Stimulated activated CD4-positive, alpha-beta T cell treated with anti-CD3 and anti-CD28 coated beads, Interleukin-15, amount 100 ng/mL, for 1 hour (primary cell): ENCODE measurements at places on chromosomes 4 and X.

- DNase-seq: no peak
Observed at GRCh38 chr4:11230866-11231265, 197.8 kb downstream of the HS3ST1 start.

GRCh38 chrX:65196758-65197360 is 220.6 kb upstream of the ZC4H2 start:
- no peak for DNase-seq

- DNase-seq: no peak
Observed at GRCh38 chrX:71298119-71298518, 3.4 kb upstream of the ITGB1BP2 start.

GRCh38 chr4:8133897-8134563 is 24.6 kb downstream of the ABLIM2 start:
- DNase-seq: no peak

- no peak for DNase-seq
Observed at GRCh38 chrX:23788521-23788920, 5.5 kb downstream of the SAT1 start.

DNA sequence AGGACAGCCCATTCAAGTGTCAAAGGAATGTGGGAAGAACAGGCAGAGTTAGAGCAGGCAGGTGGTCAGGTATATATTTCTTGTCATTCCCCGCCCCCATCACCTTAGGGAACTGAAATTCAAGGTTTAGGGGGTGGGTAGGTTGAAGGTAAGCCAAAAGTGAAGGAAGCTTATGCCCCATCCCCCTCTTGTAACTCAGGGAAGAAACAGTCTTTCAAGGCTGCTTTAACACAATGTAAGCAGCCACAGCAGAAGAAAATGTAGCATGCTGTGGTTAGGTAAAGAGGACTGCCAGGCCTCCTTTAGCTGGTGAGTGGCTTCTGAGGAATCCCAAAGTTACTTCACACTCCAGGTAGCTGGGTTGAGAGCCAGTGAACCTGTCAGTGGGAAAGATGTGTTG is 122.3 kb downstream of the RS1 start:
- DNase-seq: no peak

DNA sequence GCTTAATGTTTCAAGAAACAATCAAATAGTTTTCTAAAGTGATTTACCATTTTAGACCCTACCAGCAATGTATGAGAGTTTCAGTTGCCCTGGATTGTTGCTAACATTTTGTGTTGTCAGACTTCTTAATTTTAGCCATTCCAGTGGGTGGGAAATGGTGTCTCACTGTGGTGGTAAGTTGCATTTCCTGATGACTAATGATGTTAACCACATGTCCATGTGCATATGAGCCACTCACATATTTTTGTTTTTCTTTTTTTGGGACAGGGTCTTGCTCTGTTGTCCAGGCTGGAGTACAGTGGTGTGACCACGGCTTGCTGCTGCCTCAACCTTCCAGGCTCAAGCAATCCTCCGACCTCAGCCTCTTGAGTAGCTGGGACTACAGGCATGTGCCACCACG is 48.3 kb downstream of the MED28 start:
- DNase-seq: no peak

- no peak for DNase-seq
Observed at GRCh38 chr4:26157541-26157940, 163.3 kb upstream of the RBPJ start.

DNA sequence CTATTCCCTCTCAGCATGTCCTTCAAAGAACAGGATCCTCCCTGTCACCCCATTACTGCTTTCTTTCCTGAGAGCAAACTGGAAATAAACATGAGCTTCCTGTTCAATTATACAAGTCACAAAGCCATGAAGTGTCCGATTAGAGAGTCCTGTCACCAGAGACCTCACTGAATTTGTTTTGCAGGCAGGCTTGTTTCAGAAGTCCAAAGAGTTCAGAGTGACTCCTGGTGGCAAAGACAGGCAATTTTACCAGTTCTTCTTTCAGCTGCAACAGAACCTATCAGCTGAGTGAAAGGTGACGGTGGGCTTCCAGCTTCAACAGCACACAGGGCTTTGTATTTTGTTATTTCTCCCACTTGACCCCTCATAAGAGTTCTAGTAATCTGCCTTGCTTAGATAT is 6.4 kb downstream of the ELK1 start:
- no peak for DNase-seq

GRCh38 chrX:9942086-9942485 is 25.1 kb upstream of the CLDN34 start:
- DNase-seq: peak; percentile 9

DNA sequence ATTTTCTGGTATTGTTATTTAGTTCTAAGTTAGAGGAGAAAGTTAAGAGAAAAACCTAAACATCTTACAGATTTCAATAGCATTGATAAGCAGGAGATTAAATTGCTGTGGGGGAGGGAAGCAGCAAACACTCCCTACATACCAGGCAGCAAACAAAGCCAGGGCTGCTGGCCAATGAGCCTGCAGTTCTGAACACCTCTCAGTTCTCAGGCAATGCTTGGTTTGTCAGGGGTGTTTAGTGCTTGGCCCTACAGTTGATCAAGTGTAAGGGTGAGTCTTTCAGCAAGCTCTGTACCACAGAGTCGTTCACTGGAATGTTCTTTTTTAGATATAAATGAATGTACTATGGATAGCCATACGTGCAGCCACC is 38.6 kb downstream of the EGFL6 start:
- DNase-seq: no peak

GRCh38 chrX:71225676-71226075 is 2.7 kb downstream of the GJB1 start:
- no peak for DNase-seq

DNA sequence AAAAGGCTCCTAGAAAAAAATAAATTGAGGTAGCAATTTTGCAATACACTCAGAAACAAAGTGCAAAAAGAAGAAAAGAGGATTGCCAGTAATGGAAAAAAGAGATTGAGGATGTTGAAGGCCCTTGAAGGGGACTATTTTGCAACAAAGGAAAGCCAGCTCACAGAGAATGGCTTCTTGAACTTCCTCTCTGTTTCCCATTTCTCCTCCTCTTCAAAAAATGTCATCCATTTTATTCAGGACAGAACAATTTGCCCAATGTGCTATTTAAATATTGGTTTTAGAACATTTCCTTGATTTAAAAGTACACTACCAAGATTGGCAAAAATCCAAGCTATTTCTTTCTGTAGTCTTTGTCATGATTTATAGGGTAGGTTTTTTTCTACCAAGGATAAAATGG is 60.2 kb downstream of the GASK1B start:
- DNase-seq: no peak

DNA sequence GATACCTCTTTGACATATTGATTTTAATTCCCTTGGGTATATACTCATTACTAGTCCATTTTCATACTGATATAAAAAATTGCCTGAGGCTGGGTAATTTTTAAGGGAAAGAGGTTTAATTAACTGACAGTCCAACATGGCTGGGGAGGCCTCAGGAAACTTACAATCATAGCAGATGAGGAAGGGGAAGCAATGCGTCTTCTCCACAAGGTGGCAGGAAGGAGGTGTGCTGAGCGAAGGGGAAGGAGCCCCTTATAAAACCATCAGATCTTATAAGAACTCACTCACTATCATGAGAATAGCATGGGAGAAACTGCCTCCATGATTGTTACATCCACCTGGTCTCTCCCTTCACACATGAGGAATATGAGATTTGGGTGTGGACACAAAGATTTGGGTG is 42.4 kb downstream of the MSX1 start:
- no peak for DNase-seq

- no peak for DNase-seq
Observed at GRCh38 chr4:37847311-37847884, 20.9 kb downstream of the PGM2 start.

GRCh38 chr4:3601992-3602391 is 69.8 kb upstream of the LRPAP1 start:
- no peak for DNase-seq

DNA sequence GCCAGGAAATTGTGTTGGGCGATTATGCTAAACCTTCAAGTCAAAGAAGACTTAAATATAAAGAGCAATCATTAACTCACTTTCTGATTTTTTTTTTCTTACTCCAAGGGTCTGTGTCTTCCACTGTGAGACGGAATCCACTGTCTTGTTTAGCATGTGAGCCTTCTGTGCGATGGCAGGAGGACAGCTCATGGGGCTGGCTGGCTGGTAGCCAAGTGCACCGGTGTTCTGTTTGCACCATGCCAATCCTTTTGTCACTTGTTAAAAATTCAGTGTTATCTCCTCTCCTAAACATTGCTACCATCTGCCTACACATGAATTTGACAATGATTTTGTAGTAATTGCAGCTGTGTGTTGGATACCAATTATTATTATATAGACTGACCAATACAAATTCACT is 1056.3 kb upstream of the IGFBP7 start:
- no peak for DNase-seq

- no peak for DNase-seq
Observed at GRCh38 chr4:186688150-186688943, 35.3 kb downstream of the FAT1 start.

- no peak for DNase-seq
Observed at GRCh38 chr4:152454398-152455011, 81.4 kb downstream of the FBXW7 start.

GRCh38 chrX:119880076-119880475 is 8.4 kb downstream of the NDUFA1 start:
- DNase-seq: no peak

- DNase-seq: no peak
Observed at GRCh38 chrX:103215425-103215991, 600 bp downstream of the BEX4 start.

- no peak for DNase-seq
Observed at GRCh38 chr4:61128682-61129081, 71.4 kb upstream of the ADGRL3 start.

DNA sequence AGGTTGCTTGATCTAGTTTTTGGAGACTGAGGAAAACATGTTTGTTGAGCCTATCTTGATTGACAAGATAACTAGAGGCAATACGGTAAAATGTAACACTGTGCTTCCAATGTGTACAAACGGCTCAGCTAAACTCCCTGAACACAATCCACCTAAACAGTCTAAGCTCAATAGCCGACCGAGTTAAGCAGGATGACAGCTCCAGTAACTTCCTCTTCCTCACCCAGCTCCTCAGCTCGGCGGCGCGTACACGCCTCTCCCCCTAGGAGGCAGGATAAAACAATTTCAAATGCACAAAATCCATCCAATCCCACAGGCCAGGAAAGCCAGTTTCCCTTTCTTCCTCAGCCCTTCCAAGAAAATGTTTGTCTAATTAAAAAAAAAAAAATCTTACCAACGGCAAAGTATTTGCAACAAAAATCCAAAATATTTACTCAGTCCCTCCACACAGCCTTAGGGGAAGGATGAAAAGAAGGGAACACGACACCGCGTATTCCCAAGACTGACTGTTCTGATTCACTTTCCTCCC is 1.0 kb downstream of the CNOT6L start:
- DNase-seq: no peak

DNA sequence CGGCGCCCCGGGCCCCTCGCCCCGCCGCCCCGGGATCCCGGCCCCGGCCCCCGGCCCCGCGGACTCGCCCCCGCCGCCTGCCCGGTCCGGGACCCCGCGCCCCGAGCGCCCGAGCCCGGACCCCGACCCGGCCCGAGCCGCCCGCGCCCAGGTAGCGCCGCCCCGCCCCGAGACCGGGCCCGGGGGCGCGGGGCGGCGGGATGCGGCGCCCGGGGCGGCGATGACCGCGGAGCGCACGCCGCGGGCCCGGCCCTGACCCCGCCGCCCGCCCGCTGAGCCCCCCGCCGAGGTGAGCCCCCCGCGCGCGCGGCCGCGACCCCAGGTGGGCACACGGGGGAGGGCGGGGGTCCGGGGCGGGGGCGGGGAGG is 224 bp downstream of the FGFRL1 start:
- DNase-seq: no peak

DNA sequence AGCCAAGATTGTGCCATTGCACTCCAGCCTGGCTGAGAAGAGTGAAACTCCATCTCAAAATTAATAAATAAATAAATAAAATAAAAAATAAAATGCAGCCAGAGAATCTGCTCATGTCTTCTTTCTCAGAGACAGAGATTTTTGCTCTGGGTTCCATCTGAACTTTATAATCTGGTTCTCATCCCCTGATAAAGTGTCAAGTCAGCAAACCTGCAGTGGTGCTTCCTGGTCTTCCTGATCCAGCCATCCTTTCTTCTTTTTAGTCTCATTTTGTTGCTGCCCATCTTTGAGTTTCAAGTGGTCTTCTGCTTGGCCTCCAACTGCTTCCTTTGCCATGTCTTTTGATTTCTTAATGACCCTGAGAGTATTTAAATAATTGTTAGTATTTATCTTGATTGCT is 24.1 kb downstream of the MAP7D3 start:
- DNase-seq: no peak

- DNase-seq: no peak
Observed at GRCh38 chr4:100188829-100189228, 1.4 kb downstream of the DDIT4L start.

- no peak for DNase-seq
Observed at GRCh38 chr4:112002248-112002661, 143.0 kb upstream of the FAM241A start.

DNA sequence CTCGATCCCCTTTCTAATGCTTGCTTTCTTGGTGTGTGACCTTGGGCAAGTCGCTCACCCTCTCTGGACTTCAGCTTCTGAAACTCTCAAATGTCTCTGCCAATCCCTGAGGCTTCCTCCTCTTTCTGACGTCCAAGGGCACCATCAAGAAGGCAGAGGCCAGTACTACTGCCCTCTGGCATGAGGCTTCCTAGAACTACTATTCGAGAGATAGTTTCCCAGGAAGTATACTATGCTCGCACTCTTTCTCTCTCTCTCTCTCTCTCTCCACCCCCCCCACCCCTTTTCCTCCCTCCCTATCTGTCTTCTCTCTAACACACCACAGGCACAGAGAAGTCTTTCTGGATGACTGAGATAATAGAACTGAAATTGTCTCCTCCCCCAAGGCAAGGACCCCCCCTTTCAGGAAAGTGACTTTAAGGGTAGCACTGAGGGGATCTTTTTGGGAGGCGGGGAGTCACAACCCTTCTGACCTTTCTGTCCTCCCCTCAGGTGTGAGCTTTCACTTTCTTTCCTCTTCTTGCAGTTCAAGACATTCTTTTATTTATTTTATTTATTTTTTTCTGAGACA is 20.0 kb upstream of the BCOR start:
- no peak for DNase-seq

DNA sequence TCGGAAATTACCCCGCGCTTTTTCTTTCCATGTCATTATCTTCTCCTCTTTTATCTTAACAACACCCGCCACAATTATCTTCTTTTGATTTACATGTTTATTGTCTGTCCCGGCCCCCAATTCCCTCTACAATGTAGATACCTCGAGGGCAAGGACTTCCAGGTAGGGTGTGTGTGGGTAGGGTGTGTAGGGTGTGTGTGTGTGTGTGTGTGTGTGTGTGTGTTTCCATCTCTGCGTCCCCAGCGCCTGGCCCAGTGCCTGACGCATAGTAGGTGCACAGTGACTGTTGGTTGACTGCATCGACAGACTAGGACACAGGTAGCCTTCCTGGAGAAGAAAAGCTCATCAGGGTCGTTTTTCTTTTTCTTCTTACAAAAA is 103.1 kb downstream of the UCHL1 start:
- no peak for DNase-seq
